ENCODE measurements at places on chromosomes 13 and 19. TPM values are rescaled to one million over a fixed set of nuclear protein-coding genes. Genes with fewer than 3 reads are reported as not detected.

- no peak for DNase-seq
- H3K4me3 ChIP-seq = no peak within 1 kb of the TSS
- no peaks in the 10 kb centered on the region for H3K36me3 ChIP-seq
Measured at GRCh38 chr19:33621811-33622504, at the start of gene CHST8. Gene CHST8, plus strand, starts transcription at chr19:33621953. Its CDS starts 67,309 bp downstream, at chr19:33689262.

DNA sequence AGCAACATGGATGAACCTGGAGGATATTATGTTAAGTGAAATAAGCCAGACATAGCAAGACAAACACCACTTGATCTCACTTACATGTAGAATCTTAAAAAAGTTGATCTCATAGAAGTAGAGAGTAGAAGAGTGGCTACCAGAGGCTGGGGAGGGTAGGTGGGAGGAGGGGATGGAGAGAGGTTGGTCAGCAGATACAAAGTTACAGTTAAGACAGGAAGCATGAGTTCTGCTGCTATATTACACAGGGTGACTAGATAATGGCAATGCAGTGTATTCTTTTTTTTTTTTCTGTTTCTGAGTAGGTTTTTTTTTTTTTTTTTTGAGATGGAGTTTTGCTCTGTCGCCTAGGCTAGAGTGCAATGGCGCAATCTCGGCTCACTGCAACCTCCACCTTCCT lies 15.2 kb upstream of the THSD1 start:
- no peaks in the 10 kb centered on the region for H3K27me3 ChIP-seq
- H3K4me3 ChIP-seq = no peak overlapping the region
- peaks cover 35% of the 10 kb centered on the region for H3K36me3 ChIP-seq
- no peak overlapping the region for H3K27ac ChIP-seq

RGL3 gene
- total RNA-seq = not detected

IZUMO4 gene
- 14.2 TPM for total RNA-seq

Measured in activated CD4-positive, alpha-beta memory T cell treated with anti-CD3 and anti-CD28 coated beads for 36 hours (primary cell).